ENCODE measurements at places on chromosomes 5 and 9.
A peak's percentile ranks its signal among the peaks of the same experiment; 100 is the strongest.

GRCh38 chr5:128412145-128412930, 125.7 kb downstream of the FBN2 start:
- DNase-seq, result no peak

DNA sequence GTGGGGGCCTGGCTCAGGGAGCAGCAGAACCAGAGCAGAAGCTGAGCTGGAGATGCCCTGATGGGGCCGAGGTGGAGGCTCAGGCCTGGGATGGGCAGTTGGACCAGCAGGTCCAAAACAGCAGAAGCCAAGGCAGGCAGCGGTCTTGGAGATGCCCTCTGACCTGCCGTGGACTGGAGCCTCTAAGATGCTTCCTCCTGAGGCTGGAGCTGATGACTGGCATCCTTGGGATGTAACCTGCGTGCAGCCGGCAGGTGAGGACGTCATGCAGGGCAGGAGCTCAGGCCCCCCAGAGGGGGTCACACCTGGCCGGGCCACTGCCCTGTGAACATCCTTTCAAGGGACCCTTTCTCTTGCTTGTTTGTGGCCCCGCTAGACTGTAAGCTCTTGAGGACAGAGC, 162.0 kb downstream of the RGS3 start:
- DNase-seq, result no peak

GRCh38 chr5:141826674-141827073, 51.5 kb downstream of the PCDH1 start:
- no peak for DNase-seq

DNA sequence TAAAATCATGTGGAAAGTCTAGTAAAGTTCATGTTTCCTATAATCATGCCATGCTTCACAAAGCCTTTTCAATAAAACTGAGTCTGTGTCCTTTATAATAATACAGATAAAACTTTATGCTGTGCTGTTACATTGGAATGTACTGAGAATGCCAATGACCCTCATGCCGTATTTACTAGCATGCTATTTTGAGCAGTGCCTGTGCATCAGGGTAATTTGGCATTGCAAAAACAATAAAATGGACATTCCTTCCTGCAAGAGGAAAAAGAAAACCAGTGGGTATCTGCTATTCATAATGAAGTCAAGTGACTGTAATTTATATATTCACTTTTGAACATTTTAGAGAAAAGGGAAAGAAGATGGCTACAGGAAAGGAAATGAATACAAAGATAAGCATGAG, 159.0 kb downstream of the PBX3 start:
- DNase-seq, result peak; percentile 57

GRCh38 chr5:109573256-109573655, 116.5 kb upstream of the MAN2A1 start:
- DNase-seq, result no peak

DNA sequence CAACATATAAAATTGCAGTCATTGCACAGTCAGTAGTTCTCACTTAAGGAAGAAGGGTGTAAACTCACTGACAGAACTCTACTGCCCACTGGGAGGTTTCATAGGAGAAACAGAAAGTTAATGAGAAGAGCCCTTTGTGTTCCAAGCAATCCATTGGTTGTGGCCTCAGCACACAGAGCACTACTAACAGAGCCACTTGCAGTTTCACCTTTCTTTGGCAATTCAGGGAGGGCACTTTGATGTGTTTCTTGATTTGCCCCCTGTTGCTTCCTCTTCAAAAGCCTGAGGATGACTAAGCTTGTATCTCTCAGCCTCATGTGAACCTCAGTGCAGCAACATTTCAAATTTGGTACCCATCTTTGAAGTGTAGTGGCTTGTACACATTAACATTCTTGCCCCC, 409.4 kb downstream of the DMRTA1 start:
- no peak for DNase-seq

GRCh38 chr9:21527579-21527978, 45.5 kb upstream of the IFNE start:
- DNase-seq, result no peak

DNA sequence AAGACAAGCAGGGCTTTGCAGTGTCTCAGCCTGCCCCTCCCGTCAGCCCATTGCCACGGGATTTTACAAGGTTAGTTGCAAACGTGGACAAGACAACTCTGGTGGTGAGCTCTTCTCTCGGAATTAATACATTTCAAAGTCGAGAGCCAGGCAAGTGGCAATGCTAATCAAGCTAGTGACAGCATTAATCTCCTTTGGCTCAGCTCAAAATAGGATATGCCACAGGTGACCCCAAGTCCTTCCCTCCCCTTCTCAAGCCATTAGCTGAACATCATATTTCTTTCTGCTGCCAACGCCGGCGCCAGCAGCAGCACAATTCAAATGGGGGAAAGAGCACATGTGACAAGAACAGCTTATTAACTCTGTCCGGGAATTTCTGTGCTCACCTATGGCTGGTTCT, 190.1 kb downstream of the ATPSCKMT start:
- DNase-seq, result no peak
